ENCODE measurements at places on chromosomes 5 and 9.

GRCh38 chr5:133365738-133366137 is 246.6 kb downstream of the FSTL4 start:
- no peak for DNase-seq

- no peak for DNase-seq
These were observed 5.5 kb downstream of the FANCC start for GRCh38 chr9:95311961-95312360.

DNA sequence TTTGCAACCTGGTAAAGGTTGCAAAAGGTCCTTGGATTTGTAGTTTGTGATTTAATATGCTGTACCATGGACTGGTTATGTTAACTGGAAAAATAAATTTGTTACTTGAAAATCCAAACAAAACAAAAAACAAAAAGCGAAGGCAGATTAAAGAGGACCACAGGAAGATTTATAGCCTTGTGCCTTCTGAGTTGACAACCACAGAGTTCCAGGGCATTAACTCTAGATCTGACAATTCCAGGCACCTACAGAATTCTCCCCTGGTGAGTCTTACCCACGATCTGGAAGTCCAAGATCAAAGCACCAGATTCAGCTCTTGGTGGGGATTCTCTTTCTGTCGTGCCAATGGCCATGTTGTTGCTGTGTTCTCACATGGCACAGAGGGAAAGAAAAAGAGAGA is 107.9 kb upstream of the SELENOP start:
- no peak for DNase-seq

- no peak for DNase-seq
These were observed 29.2 kb downstream of the GARNL3 start for GRCh38 chr9:127293767-127294166.

- DNase-seq, result no peak
These were observed 15.7 kb downstream of the NREP start for GRCh38 chr5:111741278-111741677.

- DNase-seq, result no peak
These were observed 21.0 kb upstream of the HEMGN start for GRCh38 chr9:97958812-97959511.

DNA sequence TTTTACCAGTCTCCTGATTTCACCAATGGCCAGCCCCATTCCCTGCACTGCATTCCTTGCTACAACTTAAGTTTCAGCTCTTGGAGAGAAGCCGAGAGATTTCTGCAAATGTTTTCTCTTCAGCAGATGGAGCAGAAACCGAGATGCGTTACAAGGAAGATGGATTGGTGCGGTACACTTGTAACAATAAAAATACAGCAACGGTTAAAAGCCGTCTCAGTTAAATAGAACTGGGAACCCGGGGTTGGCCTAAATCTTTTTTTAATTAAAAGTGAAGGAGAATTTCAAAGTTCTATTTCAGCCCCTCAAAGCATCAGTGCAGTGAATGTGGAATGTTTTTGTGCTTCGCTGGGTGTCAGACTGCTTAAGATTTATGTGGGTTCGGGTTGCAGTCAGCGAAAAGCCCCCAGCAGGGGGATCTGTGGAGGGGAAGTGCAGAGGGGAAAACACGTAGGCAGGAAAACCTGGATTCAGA is 19.8 kb downstream of the BRINP1 start:
- no peak for DNase-seq

- no peak for DNase-seq
These were observed 11.9 kb downstream of the LCN1 start for GRCh38 chr9:135533113-135533512.

- DNase-seq, result no peak
These were observed 15.0 kb downstream of the FBXO38 start for GRCh38 chr5:148398698-148399121.

DNA sequence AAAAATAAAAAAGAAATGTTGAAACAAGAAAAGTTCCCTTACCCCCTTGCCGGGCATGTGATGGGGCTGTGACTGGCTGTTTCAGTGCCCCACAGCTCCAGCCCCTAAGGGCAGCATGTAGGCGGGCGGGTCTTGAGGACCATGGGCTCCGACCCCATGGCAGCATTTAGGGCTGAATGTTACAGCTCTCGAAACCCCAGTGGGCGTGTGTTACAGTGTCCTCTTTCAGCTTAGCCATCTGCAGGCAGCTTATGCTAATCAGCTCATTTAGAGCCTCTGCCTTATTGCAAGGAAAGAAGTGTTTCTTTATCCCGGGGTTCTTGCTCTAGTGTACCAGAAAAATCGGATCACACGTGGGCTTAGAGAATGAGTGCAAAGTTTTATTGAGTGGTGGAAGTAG is 497.4 kb upstream of the CYLC2 start:
- no peak for DNase-seq

DNA sequence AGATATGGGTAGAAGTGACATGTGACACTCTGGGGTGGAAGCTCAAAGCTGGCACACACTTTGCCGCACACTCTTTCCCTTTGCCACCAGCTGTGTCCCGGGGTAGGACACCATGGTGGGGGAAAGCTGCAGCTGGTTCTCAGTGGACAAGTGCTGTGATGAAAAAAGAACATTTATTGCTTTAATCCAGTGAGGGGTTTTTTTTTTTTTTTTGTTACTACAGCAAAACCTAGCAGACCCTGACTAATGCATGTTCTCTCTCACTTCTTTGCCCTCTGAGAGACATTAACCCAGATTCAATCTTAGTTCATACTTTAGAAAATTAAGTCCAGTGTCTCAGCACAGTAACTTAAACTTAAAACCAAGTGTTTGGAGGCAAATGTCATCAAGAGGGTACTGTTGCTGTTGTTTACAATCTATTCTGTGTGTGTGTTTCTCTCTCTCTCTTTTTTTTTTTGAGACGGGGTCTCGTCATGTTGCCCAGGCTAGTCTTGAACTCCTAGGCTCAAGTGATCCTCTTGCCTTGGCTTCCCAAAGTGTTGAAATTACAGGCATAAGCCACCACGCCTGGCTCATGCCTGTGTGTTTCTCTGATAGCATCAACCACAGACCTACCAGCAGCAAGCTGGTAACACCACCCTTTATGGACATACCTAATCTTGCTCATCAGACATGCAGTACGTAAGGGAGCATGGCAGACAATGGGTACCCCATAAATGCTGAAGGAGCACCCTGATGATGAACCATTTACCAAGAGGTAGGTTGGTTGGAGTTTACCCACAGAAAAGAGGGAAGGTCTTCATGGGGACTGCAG is 84.7 kb upstream of the TBC1D2 start:
- DNase-seq, result no peak

DNA sequence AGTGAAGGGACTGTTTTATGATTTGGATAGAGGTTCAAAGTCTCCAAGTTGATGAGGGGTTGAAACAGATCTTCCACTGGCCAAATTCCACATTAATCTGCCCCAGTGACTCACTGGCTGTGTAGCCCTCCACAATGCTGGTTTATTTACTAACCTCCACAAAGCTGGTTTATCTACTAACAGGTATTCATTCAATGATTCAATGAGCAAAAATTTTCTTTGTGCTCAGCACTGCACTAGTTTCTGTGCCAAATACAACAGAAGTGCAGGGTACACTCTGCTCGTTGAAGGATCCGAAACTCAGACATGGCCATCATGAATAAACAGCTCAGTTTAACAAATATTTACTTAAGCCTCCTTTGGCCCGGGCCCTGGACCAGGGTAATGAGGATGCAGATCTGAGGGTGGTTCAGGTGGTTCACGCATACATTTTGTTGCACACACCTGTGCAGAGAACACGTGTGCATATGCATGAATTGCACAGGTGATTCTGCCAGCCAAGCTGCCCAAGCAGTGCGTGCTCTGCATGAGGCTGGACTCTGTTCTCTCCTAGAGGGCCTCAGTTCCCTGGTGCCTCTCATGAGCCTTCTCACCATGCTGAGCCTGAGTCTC is 71.0 kb downstream of the SH3PXD2B start:
- no peak for DNase-seq

- no peak for DNase-seq
These were observed 70.9 kb downstream of the LMNB1 start for GRCh38 chr5:126847826-126848251.

GRCh38 chr9:6052293-6052919 is 37.0 kb upstream of the RANBP6 start:
- DNase-seq, result no peak

- no peak for DNase-seq
These were observed 41.6 kb downstream of the TSTD2 start for GRCh38 chr9:97591535-97591934.

DNA sequence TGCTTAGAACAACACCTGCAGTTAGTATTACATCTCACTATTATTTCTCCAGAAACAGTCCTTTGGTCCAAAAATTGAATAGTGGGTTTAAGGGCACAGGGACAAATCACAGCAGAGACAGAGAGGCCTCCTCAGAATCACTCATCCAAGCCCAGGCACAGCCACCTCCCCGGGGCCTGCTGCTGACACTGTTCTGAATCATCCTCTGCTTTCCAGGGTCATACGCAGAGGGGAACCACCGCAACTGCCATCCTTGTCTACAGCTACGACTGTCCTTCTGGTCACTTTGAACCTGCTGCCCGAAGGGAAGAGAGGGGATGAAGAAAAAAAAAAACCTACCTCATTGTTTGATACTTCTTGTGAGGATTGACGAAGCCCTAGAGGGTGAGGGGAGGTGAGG is 35.3 kb upstream of the MAN2A1 start:
- DNase-seq, result no peak

- DNase-seq, result no peak
These were observed 369.6 kb upstream of the SEMA6A start for GRCh38 chr5:116944183-116944582.

GRCh38 chr5:139711067-139711905 is 63.1 kb downstream of the CXXC5 start:
- peak; percentile 52 for DNase-seq

DNA sequence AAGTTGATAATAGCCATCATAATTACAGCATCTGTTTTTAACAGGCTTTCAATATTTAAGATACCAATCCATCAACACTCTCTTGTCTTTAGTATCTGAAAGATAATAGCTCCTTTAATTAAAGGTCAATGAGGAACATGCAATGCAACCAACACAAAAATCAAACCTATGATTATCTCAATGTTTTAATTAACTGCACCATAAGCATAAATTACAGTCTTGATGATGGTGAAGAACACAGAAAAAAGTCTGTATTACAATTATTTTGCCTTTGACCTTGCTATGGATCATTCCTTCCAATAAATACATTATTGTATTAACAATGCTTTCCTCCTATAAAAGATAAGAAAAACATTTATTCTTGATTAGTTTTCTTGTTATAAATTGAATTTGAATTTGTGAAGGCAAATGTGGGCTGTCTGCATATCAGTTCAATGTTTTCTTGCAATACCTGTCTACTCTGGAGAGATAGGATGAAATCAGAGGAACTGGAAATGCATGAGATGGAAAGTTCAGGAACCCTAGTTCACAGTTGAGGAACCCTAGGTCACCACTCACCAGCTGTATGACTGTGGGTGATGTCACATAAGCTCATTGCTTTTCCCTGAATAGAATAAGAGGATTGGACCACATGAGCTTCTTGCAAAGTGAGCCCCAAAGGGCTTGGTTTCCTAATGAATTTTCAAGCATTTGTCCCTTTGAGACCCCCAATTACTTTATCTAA is 58.5 kb upstream of the ANXA1 start:
- DNase-seq, result no peak

DNA sequence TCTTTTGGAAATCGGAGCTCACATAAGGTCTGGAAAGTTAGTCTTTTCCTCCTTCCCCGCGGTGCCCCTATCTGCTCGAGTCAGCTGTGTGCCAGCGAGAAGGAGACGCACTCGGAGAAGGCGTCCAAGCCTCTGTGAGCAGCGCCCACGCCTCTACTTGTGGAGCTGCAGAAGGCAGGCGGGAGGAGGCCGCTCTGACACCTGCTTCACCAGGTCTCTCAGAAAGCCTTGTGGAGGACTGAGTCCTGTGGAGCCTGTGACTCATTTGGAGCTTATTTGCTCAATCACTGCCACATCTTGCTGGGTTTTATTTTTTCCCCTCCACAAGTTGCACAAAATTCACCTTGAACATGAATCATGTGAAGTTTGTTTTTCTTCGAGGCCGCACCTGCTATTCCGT is 117.5 kb downstream of the IRX2 start:
- no peak for DNase-seq

- no peak for DNase-seq
These were observed 52.3 kb downstream of the SYK start for GRCh38 chr9:90853945-90854344.

DNA sequence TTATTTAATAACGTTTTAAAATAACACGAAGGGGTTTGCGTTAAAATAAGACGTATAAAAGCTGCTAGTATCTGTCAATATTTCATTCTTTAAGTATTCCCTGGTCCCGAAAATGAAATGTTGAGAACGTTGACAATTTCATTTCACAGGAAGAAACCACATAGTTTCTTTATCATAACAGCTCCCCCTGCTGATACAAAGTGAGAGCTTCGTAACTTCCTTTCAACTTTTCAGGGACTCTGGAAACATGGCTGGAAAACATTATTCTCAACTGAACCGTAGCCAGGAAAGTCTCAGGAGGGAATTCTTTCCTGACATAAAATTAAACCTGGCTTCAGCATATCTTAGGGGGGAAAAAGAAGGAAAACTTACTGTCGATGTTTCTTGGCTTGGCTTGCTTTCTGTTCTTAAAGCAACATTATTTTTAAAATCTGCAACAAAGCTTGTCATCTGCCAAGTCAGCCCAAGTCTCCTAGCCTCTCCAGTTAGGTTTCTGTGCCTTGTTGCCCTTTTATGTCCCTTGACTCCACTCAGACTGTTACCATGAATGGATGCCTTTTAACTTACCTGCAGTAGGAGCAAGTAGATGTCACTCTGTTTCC is 122.9 kb upstream of the DAB2 start:
- DNase-seq, result no peak

DNA sequence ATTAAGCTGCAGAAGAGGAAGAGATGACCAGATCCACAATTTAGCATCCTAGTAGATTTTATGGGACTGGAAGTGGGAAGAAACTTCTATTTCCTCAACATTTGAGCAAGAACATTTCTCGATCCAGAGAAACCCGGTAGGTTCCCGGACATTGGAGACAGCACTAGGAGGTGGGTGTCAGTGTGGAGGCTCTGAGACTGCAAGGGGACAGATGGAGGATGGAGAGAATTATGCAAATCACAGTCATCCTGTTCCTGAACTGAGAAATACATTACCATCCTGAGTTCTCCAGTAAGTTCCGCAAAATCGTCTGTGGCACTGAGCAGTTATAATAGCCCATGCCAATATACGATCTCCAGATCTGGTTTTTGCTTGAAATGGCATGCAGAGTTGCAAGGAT is 25.6 kb downstream of the GLDC start:
- no peak for DNase-seq

DNA sequence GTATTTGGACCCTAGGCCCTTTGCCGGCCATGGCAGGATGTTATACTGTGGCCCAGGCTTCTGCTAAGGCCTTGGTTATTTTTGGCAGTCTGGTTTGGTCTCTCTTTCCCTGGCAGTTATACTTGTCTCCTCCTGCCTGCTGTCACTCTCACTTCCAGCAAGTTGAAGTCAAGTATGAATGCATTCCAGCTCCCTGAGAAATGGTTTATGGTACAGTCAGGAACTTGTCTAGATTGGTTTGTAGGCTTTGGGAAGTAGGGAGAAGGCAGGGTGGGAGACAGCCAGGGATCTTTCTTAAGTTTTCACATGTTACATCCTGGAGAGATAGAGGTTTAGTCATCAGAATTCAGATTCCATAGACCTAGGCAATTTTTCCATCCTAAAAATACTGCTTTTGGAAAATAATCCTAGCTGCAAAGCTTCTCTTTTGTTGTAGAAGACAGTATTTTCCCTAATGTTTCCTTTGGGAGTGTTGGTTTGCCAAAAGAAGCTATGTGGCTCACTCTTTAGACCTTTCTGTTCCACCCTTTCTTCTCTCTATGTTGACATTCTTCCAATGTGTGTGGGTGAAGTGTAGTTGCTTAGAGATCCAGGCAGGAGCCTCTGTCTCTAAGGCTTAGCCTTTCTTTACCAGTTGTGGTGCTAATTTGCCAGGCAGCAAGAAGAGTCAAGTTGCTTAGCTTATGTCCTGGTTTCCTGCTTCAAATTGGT is 2.5 kb upstream of the KDM3B start:
- DNase-seq, result no peak
